Cortex of kidney (tissue), 1 donor: ENCODE measurements at places on chromosomes 7 and 10.

GRCh38 chr7:68556537-68556936 is 1041.7 kb upstream of the AUTS2 start:
- no peak for DNase-seq

DNA sequence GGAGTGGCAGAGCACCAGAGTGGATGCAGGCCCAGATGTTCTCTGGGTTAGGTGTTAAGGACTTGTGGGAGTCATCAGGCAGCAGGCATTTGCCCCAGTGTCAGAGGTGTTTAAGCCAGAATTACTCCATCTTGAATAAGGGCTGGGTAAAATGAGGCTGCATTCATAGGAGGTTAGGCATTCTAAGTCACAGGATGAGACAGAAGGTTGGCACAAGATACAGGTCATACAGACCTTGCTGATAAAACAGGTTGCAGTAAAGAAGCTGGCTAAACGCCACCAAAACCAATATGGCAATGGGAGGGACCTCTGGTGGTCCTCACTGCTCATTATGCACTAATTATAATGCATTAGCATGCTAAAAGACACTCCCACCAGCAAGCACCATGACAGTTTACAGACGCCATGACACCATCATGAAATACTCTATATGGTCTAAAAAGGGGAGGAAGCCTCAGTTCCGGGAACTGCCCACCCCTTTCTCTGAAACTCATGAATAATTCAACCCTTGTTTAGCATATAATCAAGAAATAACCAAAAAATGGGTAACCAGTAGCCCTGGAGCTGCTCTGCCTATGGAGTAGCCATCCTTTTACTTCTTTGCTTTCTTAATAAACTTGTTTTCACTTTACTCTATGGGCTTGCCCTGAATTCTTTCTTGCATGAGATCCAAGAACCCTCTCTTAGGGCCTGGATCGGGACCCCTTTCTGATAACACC is 882 bp upstream of the LRRC61 start:
- no peak for DNase-seq

- no peak for DNase-seq
Observed at GRCh38 chr7:21361413-21362125, 66.3 kb upstream of the SP4 start.

- DNase-seq = no peak
Observed at GRCh38 chr10:129626309-129626708, 159.3 kb downstream of the MGMT start.

GRCh38 chr10:70518695-70519094 is 40.1 kb downstream of the PALD1 start:
- DNase-seq = no peak

- no peak for DNase-seq
Observed at GRCh38 chr7:154720016-154720415, 282.9 kb downstream of the PAXIP1 start.
